ENCODE measurements at places on chromosomes 4 and X.

GRCh38 chr4:154427149-154427548 lies 64.5 kb downstream of the DCHS2 start:
- no peak for DNase-seq

DNA sequence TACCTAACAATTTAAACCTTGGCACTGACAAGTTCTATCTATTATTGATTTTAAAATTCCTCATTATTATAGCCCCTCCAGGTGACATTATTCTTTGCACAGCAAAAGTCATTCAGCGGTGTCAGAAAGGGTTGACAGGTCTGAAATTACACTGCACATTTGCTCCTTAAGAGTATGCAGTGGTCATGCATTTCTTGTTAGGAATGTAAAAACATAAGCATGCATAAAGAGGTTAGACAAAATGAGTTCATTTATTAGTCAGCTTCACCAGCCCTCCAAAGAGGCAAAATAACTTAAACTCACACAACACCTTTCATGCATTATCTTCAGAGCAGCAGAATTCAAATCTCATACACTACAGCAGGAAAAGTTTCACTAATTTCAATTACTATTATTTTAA lies 158.8 kb downstream of the HNRNPD start:
- DNase-seq: no peak

DNA sequence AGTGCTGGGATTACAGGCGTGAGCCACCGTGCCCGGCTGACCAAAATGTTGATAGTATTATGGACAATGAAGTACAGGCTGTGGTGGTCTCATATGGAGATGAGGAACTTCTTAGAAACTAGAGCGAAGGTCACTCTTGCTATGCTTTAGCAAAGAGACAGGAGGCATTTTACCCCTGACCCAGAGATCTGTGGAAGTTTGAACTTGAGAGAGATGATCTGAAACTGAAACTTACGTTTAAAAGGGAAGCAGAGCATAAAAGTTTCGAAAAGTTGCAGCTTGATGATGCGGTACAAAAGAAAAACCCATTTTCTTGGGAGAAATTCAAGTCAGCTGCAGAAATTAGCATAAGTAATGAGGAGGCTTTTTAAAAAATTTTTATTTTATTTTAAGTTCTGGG lies 8.5 kb upstream of the CTAG2 start:
- DNase-seq: no peak

DNA sequence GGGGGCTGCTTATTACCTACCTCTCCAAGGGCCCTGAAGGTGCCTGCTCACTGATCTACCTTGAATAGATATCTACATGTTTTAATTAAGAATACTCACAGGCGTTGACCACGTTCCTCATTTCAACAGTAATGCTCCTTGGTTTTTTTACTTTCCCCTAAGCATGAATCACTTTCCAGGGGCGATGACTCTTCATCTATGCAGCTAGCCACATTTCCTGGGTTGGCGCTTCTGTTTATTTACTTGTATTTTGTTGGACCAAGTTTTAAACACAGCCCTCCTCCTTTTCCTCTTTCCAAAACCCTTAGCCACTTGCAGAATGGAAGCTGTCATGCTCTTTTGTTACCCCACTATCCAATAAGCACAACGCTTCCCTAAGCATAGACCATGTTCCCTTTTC lies 50.8 kb downstream of the CBLL2 start:
- no peak for DNase-seq

- DNase-seq: no peak
These were observed 338.1 kb downstream of the DHRSX start for GRCh38 chrX:2162695-2163094.

DNA sequence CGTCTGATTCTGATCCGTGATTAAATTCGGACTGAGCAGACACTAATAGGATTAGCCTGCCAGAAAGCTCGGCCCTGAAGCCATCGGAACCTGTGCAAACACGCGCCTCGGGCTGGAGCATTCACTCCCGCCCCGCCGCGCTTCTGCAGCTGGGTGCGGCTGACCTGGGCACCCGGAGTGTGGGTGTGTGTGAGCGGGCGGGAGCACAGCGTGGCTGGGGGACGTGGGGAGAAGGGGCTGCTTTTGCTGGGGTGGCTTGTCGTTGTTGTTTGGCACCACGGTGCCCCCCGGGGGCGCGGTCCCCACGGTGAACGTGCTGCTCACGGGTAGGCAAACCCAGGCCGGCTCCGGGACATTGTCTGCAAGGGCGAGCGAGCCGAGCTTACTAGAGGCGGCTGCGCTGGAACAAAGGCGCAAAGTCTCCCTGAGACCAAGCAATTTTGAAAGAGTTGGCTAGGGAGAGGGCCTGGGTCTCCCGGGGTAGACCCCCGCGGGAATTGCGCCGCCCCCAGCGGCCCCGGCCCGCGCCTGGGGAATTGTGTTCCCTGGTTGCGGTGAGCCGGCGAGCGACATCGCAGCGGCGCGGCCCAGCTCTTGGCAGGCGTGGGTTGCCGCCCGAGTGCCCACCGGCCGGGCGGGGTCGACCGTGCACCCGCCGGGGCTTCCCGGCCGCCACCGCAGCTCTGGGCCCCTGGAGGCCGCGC lies 1.4 kb downstream of the MAMLD1 start:
- DNase-seq: no peak

GRCh38 chr4:168831585-168831918 lies 178.5 kb downstream of the CBR4 start:
- DNase-seq: no peak

DNA sequence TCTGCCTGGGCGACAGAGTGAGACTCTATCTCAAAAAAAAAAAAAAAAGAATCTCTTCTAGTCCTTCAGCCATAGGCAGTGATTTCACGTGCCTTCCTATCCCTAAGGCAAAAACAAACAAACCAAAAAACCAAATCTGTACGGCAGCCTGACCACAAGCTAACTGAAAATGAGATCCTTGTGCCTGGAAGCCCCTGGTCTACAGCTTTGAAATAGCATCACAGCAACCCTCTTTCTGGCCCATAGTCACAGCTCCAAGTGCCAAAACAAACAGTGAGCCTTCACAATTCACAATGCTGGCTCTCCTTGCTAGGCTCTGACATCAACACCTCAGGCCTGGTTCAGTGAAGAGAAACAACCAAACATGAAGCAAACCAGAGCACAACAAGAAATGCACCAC lies 46.1 kb downstream of the TMEM150C start:
- DNase-seq: no peak

Data from activated T-helper 9 cell treated with anti-CD3 and anti-CD28 coated beads, Interleukin-2, amount 50 U/mL, for 16 hours (primary cell).